Spleen (tissue), 13 donors: ENCODE measurements at places on chromosomes 1 and 21.

DNA sequence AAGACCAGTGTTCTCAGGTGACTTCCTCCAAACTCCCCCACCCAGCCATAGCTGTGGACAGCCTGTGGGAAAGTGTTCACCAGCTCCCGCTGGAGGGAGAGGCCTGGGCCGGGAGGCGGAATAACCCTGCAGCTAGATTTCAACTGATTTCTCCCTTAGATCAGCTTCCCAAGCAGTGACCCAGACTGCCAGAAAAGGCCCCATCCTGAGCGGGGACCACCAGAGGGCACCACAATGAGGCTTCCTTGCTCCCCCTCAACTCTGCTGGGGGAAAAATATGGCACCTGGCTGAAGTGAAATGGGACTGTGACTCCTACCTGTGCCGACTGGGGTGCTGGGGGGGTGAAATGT, 50.8 kb downstream of the RHBG start:
- H3K27me3 ChIP-seq = peaks cover 91% of the 10 kb centered on the region
- DNase-seq = no peak
- no peak overlapping the region for H3K27ac ChIP-seq

DNA sequence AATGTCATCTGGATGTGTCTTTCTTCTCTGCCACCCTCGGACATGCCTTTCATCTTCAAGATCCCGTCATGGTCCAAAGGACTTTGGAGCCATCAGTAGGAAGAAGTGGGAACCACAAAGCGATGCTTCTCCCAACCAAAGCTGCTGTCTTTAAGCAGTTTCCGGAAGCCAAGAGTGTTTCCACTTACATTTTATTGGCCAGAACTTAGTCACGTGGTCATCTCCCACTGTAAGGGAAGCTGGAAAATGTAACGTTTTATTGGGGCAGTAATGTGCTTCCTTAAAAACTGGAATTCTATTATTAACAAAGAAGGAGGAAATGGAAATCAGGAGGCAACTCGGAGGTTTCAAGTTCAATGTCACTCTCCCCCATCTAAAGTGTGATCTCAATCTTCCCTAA, 170.8 kb downstream of the ATG4C start:
- H3K36me3 ChIP-seq = no peaks in the 10 kb centered on the region
- no peak overlapping the region for H3K27ac ChIP-seq
- H3K4me1 ChIP-seq = no peaks in the 10 kb centered on the region
- DNase-seq = no peak

DNA sequence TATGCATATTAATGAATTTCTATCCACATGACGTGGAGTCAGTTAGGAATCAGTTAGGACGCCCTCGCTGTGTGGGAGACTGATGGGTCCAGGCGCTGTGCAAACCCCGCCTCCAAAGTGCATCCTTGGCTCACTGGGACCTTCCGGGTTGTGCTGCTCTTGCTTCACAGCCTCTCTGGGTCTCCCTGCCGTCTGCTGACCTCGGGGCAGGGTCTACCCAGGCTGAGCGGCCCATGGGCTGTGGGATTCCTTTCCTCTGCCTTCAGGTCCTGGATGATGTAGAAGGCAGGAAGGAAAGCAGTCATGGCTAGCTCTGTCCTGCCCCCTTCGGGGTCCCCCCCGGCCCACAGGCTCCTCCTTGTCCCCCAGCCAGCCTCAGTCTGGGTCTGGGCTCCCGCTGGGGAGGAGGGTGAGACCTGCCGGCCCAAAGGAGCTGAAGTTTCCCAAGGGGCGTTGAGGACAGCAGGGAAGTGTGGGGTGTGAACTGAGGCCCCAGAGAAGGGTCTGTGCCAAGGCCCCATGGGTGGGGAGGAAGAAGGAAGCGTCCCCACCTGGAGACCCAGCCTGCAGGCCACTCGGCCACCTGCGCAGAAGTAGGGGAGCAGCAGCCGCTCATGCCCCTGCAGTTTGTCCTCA, 24.6 kb upstream of the CDK11A start:
- H3K27ac ChIP-seq = no peak overlapping the region
- H3K4me1 ChIP-seq = no peaks in the 10 kb centered on the region
- peak; percentile 77 for DNase-seq
- H3K27me3 ChIP-seq = no peaks in the 10 kb centered on the region

GRCh38 chr1:163211667-163212066, 9.0 kb upstream of the RGS5 start:
- H3K27me3 ChIP-seq = no peaks in the 10 kb centered on the region
- H3K4me1 ChIP-seq = no peaks in the 10 kb centered on the region
- DNase-seq = no peak
- H3K4me3 ChIP-seq = no peak overlapping the region

GRCh38 chr1:184788970-184789369, 34.3 kb upstream of the EDEM3 start:
- no peaks in the 10 kb centered on the region for H3K36me3 ChIP-seq
- H3K4me1 ChIP-seq = peaks cover 5% of the 10 kb centered on the region
- H3K27me3 ChIP-seq = no peaks in the 10 kb centered on the region
- no peak overlapping the region for H3K4me3 ChIP-seq
- DNase-seq = no peak

GRCh38 chr1:145983206-145983675, 13.1 kb downstream of the TXNIP start:
- no peaks in the 10 kb centered on the region for H3K36me3 ChIP-seq
- no peak overlapping the region for H3K4me3 ChIP-seq
- H3K27ac ChIP-seq = peak overlapping the region; percentile 98
- peaks cover 100% of the 10 kb centered on the region for H3K4me1 ChIP-seq
- DNase-seq = no peak
- no peaks in the 10 kb centered on the region for H3K27me3 ChIP-seq

GRCh38 chr1:214537219-214537618, 14.2 kb downstream of the PTPN14 start:
- no peaks in the 10 kb centered on the region for H3K27me3 ChIP-seq
- H3K4me1 ChIP-seq = no peaks in the 10 kb centered on the region
- H3K27ac ChIP-seq = no peak overlapping the region
- no peaks in the 10 kb centered on the region for H3K36me3 ChIP-seq

- H3K27me3 ChIP-seq = no peaks in the 10 kb centered on the region
- H3K4me1 ChIP-seq = peaks cover 94% of the 10 kb centered on the region
Observed at GRCh38 chr1:32349211-32349708, 13.0 kb downstream of the FAM229A start.

GRCh38 chr21:15441060-15441493, 288.7 kb upstream of the USP25 start:
- H3K27me3 ChIP-seq = no peaks in the 10 kb centered on the region
- peak overlapping the region; percentile 6 for H3K27ac ChIP-seq
- no peaks in the 10 kb centered on the region for H3K36me3 ChIP-seq
- no peak for DNase-seq

- no peaks in the 10 kb centered on the region for H3K27me3 ChIP-seq
- DNase-seq = no peak
- no peaks in the 10 kb centered on the region for H3K36me3 ChIP-seq
- no peaks in the 10 kb centered on the region for H3K4me1 ChIP-seq
Observed at GRCh38 chr1:238360474-238360873, 469.8 kb upstream of the ZP4 start.

- no peak overlapping the region for H3K4me3 ChIP-seq
- no peaks in the 10 kb centered on the region for H3K27me3 ChIP-seq
- no peak overlapping the region for H3K27ac ChIP-seq
- no peaks in the 10 kb centered on the region for H3K4me1 ChIP-seq
- no peak for DNase-seq
Observed at GRCh38 chr1:119347858-119348257, 20.7 kb upstream of the HAO2 start.

GRCh38 chr1:230186003-230186863, 119.2 kb downstream of the GALNT2 start:
- no peak overlapping the region for H3K27ac ChIP-seq
- H3K27me3 ChIP-seq = no peaks in the 10 kb centered on the region
- no peak overlapping the region for H3K4me3 ChIP-seq
- no peak for DNase-seq

GRCh38 chr1:21938732-21939538, 1.8 kb upstream of the HSPG2 start:
- H3K27ac ChIP-seq = peak overlapping the region; percentile 76
- no peak overlapping the region for H3K4me3 ChIP-seq
- peaks cover 14% of the 10 kb centered on the region for H3K4me1 ChIP-seq
- H3K36me3 ChIP-seq = no peaks in the 10 kb centered on the region
- H3K27me3 ChIP-seq = peaks cover 5% of the 10 kb centered on the region
- no peak for DNase-seq

DNA sequence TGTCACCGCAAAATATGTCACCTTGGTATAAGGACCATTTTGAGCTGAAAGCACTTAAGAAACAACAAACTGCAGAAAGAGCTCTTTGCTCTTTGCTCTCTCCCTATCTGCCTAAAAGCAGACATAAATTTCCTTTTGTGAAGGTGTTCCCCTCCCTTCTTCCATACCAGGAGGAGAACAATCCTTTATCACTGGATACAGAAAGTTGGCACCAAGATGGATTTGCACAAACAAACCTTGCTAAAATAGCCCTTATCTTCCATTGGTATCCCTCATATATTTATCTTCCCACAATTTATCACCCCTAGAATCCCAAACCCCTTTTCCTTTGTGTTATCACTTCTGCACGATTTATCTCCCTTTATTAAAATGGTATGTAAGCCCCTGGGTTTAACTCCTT, 51.4 kb downstream of the DPYD start:
- no peak overlapping the region for H3K27ac ChIP-seq
- H3K27me3 ChIP-seq = no peaks in the 10 kb centered on the region
- no peaks in the 10 kb centered on the region for H3K36me3 ChIP-seq
- H3K4me3 ChIP-seq = no peak overlapping the region
- no peaks in the 10 kb centered on the region for H3K4me1 ChIP-seq
- DNase-seq = no peak

GRCh38 chr1:26434161-26434752, 2.1 kb downstream of the DHDDS start:
- H3K4me1 ChIP-seq = peaks cover 20% of the 10 kb centered on the region
- peaks cover 3% of the 10 kb centered on the region for H3K36me3 ChIP-seq
- no peak for DNase-seq
- H3K27ac ChIP-seq = no peak overlapping the region
- H3K27me3 ChIP-seq = no peaks in the 10 kb centered on the region
- H3K4me3 ChIP-seq = no peak overlapping the region

DNA sequence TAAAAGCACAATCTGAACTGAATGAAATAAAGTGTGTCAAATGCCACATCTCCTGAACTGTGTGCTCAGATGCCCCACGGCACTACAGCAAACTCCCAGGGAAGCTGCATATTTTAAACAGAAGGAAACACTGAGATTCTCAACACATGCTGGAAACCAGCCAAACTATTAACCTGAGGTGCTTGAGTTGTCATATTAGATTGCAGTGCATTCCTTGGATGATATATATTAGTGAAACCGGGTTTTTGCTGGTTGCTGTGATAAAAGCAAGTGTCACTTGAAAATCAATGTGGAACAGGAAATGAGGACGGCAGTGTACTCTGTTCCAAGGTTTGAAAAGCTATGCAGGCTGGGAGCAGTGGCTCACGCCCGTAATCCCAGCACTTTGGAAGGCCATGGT, 8.7 kb downstream of the SYNJ1 start:
- peaks cover 26% of the 10 kb centered on the region for H3K4me1 ChIP-seq
- DNase-seq = no peak
- no peak overlapping the region for H3K4me3 ChIP-seq
- H3K27ac ChIP-seq = no peak overlapping the region
- H3K36me3 ChIP-seq = no peaks in the 10 kb centered on the region

DNA sequence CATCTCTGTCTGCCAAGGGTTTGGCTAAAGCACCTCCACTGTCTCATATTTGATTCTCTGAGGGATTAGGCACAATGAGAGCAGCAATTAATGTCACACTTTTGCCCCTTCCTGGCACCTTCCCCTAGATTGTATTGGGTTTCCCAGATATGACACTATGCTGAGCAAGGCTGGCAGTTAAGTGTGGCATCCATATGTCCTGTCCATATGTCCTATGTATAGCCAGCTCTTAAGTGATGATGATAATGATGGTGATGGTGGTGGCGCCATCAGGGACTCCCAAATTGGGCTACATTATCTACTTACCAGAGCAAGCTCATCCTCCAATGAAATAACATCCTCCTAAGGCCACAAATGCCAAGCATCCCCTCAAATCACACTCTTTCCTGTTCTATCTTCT, 13.5 kb upstream of the LORICRIN start:
- no peak for DNase-seq
- H3K36me3 ChIP-seq = no peaks in the 10 kb centered on the region
- H3K27ac ChIP-seq = no peak overlapping the region

DNA sequence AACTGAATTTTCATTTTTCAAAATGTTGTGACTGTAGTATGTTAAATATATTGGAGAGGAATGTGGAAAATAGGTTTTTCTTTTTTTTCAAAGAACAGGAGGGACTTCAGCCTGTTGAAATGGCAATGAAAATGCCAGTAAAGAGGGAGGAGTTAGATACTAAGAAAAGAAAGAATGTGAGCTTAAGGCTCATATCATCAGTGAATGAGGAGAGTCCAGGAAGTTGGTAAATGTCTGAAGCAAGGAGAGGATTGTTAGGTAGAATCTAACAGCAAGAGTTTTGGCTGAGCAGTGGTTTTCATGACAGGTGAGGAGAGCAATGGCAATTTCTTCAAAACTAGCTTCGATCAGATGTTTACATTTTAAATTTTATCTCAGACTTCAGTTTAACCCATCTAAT, 43.0 kb downstream of the PLA2G4A start:
- no peaks in the 10 kb centered on the region for H3K27me3 ChIP-seq
- no peak overlapping the region for H3K4me3 ChIP-seq
- no peaks in the 10 kb centered on the region for H3K36me3 ChIP-seq
- H3K27ac ChIP-seq = no peak overlapping the region
- H3K4me1 ChIP-seq = no peaks in the 10 kb centered on the region
- DNase-seq = no peak

- H3K4me3 ChIP-seq = no peak overlapping the region
- no peaks in the 10 kb centered on the region for H3K27me3 ChIP-seq
- no peaks in the 10 kb centered on the region for H3K4me1 ChIP-seq
- H3K27ac ChIP-seq = no peak overlapping the region
- no peaks in the 10 kb centered on the region for H3K36me3 ChIP-seq
- no peak for DNase-seq
Observed at GRCh38 chr21:24076179-24076578, 1531.1 kb downstream of the MRPL39 start.

- no peaks in the 10 kb centered on the region for H3K36me3 ChIP-seq
- H3K4me3 ChIP-seq = no peak overlapping the region
- no peak for DNase-seq
- no peaks in the 10 kb centered on the region for H3K27me3 ChIP-seq
- peaks cover 12% of the 10 kb centered on the region for H3K4me1 ChIP-seq
Observed at GRCh38 chr1:241614144-241614543, 26.0 kb downstream of the CHML start.

- no peaks in the 10 kb centered on the region for H3K36me3 ChIP-seq
- DNase-seq = no peak
- H3K4me1 ChIP-seq = no peaks in the 10 kb centered on the region
Observed at GRCh38 chr1:56060906-56061305, 518.5 kb downstream of the PLPP3 start.

DNA sequence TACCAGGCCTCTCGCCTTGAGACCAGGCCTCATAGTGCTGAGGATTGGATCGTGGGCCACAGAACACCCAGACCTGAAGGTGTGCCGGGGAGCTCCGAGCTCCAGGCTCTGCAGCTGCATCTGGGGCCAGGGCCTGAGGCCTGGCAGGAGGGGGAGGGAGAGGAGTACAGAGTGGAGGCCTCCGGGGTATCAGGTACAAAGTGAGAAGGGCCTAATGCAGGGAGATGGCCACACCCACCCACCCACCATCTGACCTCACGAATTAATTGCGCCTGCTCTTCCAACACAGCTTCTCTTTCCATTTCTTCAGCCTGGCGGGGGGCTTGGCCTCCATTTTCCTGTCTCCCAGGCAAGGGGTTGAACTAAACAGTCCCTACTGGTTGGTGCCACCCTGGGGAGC, 99.4 kb upstream of the ARHGEF16 start:
- no peak overlapping the region for H3K27ac ChIP-seq
- no peaks in the 10 kb centered on the region for H3K27me3 ChIP-seq
- DNase-seq = no peak
- H3K4me3 ChIP-seq = no peak overlapping the region
- peaks cover 39% of the 10 kb centered on the region for H3K4me1 ChIP-seq

GRCh38 chr1:175338387-175339135, 146.0 kb upstream of the KIAA0040 start:
- H3K27ac ChIP-seq = no peak overlapping the region
- peak; percentile 80 for DNase-seq
- H3K36me3 ChIP-seq = no peaks in the 10 kb centered on the region
- H3K4me1 ChIP-seq = no peaks in the 10 kb centered on the region
- H3K4me3 ChIP-seq = no peak overlapping the region
- H3K27me3 ChIP-seq = peaks cover 7% of the 10 kb centered on the region
